Suppressor macrophage (primary cell): ENCODE measurements at places on chromosomes 2 and 18.

GRCh38 chr2:152303951-152304350 lies 31.0 kb upstream of the FMNL2 start:
- DNase-seq = peak; percentile 15

DNA sequence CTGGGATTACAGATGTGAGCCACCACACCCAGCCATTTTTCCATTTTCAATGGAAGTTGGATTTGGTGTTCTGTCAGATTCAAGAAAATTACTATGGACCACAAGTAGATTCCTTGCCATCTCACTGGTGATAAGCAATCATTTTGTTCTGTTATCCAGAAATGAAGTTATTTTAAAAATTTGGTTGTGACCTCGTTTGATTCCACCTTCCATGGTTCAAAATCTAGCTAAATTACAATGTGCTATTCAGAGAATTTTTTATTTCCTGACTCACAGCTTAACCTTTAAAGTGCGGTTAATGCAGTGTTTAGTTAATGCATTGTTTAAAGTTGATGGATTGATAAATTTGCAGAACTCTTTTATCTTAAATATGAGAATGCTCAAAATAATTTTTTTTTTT lies 243.2 kb upstream of the BOD1L2 start:
- DNase-seq = no peak

DNA sequence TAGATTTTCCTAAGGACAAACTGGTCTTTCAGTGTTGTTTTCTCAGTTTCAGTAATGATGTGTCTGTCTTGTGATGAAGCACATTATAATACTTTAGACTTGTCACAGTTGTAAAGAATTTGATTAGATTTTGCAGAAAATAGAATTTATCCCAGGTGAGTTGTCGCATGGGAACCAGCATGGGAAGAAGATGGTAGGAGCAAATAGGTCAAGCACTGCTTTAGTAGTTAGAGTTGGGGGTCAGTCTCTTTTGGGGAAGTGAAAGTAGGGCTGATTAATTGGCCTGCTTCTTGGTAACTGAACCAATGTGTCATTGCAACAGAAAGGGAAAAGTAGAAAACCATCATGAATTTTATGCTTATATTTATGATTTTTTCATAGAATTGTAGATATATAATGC lies 153.2 kb upstream of the MYO3B start:
- DNase-seq = peak; percentile 51

GRCh38 chr18:32478807-32479206 lies 8.1 kb upstream of the GAREM1 start:
- no peak for DNase-seq

- DNase-seq = no peak
These were observed 90.1 kb downstream of the MALT1 start for GRCh38 chr18:58761241-58761969.

DNA sequence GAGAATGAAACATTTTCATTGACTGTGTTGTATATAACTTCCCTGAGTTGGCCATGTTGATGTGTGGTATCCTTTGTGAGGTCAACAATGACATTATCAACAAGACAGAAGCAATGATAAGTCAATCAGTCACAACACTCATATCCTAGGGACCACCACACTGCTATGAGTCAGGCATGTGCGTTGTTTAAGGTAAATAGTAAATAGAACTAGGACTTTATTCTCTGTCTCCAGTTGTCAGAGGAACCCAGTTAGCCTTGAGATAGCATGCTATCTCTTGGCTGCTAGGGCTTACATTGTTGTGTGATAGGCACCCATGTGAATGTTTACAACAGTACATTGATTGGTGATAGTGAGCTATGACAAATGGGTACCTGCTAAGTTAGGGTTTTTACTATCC lies 37.3 kb downstream of the GPD2 start:
- DNase-seq = no peak

DNA sequence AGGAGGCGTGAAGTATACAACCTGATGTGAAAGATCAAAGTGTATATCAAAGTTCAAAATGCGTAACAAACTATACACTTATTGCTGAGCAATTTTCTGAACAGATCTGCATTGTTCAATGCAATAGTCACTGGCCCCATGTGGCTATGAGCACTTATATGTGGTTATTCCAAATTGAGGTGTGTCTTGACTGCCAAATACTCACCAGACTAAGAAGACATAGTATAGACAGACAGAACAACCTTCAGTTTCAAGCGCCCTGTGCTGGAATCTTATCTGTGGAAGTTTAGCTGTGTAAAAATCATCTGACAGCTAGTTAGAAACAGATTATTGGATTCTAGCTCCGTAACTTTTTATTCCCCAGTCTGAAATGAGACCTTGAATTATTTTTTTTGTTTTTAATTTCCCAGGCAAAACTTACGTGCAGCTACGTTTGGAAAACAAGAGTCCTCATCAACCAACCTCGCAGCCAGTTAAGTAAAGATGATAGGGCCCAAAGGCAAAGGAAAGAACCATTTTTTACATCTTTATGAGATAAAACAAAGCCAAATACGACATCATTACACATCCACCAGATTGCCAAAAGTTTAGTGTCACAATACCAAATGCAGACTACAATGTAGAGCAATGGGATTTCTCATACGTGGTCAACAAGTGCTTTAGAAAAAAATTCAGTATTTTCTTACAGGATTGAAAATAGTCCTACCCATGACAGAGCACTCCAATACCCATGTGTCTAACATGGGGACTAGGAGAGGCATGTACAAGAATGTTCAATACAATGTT lies 37.2 kb downstream of the MBOAT2 start:
- no peak for DNase-seq

- DNase-seq = no peak
These were observed 81.3 kb downstream of the CDH2 start for GRCh38 chr18:28095631-28096030.

DNA sequence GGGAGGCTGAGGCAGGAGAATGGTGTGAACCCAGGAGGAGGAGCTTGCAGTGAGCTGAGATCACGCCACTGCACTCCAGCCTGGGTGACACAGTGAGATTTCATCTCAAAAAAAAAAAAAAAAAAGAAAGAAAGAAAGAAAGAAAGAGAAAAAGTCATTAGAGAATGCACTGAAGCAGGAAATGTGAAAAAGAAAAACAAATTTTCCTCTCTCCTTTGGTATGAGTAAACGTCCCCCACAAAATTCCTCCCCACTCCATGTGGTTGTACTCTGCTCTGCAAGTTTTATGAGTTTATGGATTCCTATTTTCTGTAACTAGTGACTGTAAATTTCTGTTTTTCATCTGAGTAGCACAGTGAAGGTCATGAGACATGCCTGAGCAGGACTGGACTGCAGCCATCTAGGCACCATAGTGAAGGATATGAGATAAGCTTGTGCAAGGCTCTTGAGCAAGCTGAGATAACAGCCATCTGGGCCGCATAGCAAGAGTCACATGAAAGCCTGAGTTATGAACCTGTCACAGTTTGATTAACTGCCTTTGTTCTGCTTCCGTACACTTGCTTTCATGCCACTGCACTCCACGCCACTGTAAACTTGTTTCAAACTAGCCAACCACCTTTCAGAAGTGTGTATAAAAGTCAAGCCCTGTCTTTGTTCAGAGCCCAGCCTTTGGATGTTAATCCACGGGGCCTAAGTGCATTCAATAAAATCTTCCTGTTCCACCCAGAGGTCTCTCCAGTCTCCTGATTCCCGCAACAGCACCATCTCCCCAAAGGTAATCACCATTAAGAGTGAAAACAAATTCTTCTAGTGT lies 50.2 kb downstream of the SKA1 start:
- DNase-seq = no peak

DNA sequence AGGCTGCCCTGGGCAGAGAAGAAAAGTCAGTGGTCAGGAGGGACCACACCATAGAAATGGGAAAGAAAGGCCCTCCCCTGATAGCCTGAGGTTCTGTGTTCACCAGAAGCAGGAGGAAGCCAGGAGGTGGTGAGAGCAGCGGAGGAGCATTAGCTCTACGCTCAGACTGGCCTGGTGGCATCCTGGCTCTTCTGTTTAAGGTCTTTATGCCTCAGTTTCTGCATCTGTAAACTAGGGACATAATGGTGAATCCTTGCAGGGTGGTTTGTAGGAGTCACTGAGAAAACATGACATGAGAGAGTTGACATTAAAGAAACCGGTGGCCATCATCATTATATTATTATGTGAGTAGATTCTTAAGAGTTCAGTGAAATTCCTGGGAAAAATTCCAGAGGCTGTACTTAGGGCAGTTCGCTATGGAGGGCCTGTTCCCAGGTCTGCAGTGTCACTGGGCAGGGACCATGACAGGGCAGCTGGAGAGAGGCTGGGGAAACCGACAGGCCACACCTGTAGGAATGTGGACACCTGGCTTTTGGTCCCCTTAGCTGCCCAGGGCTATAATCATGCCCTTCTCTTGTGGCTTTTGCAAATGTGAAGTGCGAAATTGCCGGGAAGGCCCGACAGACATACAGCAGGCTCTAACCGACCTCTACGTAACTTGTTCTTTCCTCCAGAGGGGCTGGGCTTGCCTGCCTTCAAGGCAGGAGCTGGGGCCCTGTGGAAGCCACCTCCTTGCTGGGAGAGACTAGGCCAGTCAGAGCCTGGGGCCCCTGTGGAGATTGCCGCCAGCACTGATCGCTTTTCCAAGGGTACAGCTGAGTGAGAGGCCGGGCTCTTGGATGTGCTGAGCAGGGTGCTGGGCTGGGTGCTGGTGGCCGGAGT lies 31.0 kb downstream of the GLI2 start:
- no peak for DNase-seq

DNA sequence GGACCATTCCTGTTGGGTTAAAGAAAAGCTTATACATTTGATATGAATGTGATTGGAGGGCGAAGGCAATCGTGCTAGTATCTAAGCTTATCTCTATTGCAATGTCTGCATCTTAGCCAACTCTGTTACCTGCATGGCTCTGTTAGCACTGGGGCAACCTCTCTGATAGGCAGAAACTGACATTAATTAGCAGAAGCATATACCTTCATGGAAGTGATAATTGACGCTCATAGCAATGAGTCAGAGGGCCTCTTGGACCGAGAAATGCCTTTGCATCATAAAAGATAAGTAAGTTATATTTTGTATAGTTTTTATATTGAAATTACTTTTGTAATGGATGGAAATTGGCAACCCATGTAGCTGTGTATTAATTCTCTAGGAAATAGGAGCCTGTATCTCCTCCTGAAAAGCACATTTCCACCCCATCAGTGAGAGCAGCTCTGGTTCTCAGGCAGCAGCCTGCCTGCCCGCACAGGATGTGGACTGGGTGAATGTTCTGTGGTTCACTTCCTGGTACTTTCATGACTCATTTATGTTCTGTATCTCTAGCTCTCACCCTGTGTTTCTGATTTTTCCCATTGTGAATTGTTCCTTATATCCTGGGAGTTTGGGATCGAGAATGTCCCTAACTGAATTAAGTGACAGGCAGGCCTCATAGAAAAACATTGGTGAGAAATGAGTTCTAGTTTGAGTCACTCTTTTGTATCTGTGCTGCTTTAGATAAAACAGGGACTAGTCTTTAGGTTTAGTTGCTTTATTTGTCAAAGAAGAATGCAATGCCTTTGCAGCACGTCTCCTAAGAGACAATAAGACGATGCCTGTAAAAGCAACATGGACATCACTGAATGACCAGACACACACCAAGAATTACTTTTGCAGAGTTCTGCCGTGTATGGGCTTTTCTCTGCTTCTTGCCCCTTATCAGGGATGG lies 344.9 kb downstream of the DCDC2C start:
- no peak for DNase-seq

DNA sequence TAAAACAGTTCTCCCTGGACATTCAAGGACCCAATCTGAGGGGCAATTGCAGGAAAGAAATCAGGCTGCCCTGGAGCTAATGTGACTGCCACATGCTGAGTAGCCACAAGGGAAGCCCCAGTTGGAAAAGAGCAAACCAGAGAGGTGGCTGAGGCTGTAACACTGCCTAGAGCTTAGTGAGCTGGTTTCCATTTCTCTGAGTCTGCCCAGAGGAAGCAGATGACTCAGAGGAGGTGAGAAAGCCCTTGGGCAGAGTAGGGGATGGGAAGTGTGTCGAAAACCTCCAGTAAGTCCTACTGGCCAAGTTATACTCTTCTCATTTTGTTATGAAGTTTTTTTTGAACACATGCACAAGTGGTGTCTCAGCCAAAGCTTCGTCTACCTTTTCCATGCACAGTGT lies 753.0 kb downstream of the CNTNAP5 start:
- DNase-seq = no peak

DNA sequence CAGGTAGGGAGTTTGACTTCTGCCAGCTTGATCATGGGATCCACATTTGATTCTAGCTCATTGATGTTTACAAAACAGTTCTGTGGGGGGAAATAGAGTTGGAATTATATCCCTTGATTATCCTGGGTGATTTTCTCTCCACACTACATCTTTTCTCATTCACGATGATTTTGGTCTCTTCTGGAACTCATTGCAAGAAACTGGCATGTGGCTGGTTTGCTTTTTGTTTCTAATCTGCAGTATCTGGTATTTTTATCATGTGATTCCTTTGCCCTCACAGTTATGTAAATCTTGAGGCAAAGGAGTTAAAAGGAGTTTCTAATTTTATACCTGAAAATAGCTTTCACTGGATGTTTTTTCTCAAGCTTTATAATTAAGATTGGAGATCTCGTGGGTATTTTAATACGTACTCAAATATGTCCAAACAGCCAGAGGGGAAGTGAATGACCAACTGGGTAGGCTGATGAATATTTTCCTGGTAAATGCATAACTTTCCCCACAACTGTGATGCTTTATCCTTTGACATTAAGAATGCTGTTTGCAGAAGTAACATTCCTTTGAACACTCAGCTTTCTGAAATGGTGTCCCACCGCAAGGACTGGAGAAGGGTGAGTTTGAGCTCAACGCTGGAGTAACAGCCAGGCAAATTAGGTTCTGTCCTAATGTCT lies 502.9 kb upstream of the ZEB2 start:
- DNase-seq = no peak

DNA sequence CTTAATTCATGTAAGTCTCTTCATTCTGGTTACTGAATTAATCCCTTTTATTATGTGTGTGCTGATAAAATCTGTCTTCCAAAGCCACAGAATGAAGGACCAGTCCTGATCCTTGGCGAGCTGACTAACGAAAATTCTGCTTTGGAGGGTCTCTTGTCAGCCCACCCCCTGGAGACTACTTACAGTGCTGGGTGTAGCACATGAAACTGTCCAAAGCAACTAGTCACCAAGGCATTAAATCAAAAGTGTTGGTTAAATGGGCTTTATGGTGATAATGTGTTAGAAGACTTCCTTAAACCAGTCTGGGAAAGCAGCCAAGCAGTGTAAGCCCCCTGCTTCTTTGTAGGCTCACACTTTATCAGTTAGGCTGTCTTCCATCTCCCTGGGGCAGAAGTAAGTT lies 420.2 kb downstream of the SUCLG1 start:
- no peak for DNase-seq

DNA sequence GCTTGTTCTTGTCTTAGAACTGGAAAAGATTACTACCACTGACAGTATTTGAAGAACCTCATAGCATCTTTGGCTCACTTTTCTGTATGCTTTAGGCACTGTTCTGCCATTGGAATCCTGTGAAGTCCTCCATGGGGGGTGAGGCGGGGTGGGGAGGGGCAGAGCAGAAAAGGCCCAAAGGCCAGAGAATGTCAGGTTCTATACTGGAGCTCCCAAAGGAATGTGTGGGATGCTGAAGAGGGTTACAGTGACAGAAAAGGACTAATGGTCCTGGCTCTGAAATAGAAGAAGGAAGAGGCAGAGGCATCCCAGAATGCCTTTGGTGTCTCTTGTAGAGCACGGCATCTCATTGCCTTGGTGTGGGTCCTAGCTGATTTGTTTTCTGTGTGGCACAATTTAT lies 141.9 kb downstream of the HAUS1 start:
- no peak for DNase-seq

- DNase-seq = no peak
These were observed 33.9 kb upstream of the DOCK10 start for GRCh38 chr2:225076125-225076524.
